Uterus (tissue), 4 donors: ENCODE measurements at places on chromosomes 4 and X. TPM values are rescaled to one million over a fixed set of nuclear protein-coding genes. Genes with fewer than 3 reads are reported as not detected.

GRCh38 chr4:94277534-94277933, 65.1 kb downstream of the HPGDS start:
- no peak for DNase-seq

DNA sequence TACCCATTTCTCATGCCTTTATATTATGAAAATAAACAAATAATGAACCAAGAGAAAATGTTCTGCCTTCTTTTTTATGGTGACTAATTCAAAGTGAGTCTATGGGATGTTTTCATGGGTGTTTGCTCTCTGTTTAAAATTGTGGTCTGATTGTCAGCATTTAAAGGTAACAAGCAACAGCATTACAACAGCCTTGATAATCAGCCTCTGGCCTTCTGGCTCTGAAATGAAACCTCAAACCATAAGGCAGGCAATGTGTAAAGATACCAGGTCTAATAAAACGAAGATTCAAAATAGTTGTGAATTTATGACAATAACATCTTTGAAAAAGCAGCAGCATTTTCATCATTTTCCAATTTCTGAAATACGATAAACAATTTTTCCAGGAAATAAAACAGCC, 63.7 kb downstream of the FAM13A start:
- DNase-seq, result no peak

DNA sequence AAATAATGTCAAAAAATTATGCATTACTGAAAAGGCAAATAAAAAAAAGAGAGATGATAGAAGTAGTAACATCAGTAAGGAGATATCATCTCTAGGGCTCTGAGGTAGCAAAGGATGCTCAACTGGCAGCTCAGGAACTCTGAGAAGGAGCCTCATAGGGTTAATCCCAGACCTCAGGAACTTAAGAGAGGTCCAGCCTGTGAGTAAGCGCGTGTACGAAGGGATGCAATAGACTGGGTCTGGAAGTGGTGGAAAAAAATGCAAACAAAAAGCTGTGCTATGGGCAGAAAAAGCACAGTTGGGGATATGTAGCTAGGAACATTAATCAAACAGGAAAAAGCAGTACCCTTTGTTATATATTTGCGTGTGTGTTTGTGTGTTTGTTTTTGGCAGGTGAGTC, 282.0 kb downstream of the GALNTL6 start:
- DNase-seq, result no peak

GRCh38 chr4:120658772-120659171, 263.8 kb downstream of the PRDM5 start:
- no peak for DNase-seq

DNA sequence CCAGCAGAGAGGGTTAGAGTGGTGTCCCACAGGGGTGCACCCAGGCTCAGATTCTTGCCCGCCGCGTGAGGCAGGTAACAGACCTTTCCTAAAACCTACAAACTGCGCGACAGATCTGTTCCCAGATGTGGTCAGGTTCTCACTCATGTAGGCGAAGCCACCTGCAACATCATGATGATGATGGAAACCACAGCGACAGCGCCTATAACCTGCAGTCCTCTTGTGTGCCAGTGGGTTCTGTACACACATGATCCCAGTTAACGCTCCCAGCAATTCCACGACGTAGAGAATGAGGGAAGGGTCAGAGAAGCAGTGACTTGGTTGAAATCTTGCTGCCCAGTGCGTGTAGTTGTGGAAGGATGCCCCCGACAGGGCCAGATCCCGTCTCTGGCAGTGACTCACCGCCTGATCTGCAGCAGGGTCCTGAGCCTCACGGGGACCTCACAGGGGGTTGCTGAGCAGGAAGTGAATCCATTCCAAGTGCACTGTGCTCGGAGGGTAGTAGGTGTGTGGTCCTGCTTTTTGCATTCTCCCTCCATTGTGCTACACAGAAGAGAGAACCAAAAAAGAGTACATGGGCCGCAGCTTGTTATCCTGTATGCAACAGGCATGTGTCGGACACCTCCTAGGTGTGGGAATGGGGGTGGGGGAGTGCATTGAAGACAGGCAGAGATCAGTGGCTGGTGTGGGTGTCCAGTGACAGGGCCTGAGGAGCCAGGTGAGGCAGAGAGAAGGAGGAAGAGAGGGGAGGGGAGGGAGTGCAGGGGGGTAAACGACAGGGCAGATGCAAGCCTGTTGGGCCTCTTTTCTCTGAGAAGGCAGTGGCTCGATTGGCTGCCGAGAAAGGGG, 66.6 kb downstream of the MTMR1 start:
- no peak for DNase-seq

- no peak for DNase-seq
These were observed 722 bp upstream of the PNCK start for GRCh38 chrX:153674219-153674851.

DNA sequence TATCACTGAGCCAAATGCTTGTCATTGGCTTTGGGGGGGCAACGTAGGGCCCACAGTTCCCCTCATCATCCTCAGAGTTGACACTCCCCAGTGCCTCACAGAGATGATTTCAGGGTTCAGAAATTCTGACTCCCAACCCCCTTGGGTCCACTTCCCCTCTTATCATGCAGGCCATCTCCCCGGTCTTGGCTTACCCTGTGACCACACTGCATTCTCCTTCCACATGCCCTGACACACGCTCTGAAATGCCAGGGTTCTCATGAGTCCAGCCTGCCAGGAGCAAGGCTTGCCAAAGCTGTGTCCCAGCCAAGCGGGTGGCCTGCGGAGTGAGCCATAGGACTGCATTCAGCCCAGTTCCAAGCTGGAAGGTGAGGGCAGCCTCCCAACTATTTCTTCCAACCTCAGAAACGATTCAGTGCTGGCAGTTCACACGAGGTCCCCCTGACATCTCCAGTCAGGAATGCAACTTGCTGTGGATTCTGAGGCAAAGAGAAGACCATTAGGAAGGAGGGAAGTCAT, 101.2 kb downstream of the SMIM20 start:
- DNase-seq, result peak; percentile 60

GRCh38 chr4:7352486-7352885, 82.2 kb downstream of the PSAPL1 start:
- no peak for DNase-seq

- no peak for DNase-seq
These were observed 260.2 kb downstream of the IL1RAPL1 start for GRCh38 chrX:28847423-28847822.

DNA sequence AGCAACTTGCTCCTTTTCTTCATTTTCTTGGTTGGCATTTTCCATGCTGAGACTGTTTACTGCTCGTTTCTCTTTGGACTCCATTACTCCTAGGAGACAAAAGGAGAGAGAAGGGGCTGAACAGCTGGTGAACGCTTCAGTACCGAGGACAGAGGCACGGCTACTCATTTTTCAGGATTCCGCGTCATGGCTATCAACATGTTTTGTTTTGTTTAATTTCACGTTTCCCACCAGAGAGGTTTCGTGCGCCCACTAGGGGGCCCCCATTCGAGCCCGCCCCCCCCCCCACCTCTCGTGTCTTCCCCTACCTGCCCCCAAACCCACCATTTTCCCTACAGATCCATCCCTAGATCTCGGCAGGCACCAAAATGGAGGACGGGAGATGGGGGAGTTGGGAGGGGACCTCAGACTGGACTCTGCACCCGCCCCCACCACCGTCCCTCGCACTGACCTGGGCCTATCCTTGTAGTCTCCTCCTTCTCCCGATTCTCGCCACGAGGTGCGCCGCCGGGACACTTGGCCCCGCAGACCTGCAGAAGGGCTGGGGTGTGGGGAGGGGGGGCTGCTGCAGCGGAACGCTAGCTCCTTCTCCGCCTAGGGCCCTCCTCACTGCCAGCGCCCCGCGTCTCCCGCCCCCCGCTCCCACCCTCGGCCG, 653 bp downstream of the BEX1 start:
- DNase-seq, result no peak

DNA sequence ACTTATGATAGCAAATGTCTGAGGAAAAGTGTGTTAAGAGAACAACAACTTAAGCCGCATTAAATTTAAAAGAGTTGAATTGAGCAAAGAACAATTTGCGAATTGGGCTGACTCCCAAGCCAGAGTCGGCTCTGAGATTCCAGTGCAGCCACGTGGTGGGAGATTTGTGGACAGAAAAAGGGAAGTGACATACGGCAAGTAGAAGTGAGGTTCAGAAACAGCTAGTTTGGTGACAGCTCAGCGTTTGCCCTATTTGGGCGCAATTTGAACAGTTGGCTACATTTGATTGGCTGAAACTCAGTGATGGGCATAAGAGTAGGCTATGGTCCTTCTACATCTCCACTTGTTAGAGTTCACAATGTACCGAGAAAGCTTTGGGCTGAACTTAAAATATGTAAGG, 124.0 kb downstream of the PRKX start:
- no peak for DNase-seq

GRCh38 chrX:38732866-38733265, 68.4 kb upstream of the MID1IP1 start:
- DNase-seq, result no peak

DNA sequence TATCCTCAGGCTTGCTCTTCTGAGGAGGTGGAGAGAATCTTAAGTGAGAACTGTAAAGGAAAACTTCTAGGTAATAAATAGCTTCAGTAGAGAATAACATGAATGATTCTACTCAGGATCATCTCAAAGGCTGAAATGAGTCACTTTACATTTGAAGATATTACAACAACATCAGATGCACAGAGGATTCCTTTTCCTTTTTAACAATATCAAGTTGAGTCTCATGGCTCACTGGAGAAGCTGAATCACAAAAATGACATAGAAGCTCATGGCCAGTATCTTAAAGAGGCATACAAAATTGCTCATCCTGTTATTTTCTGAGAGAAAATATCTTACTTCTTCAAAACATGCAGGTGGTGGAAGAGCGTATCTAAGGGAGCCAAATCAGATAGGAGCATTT, 72.5 kb upstream of the EMCN start:
- DNase-seq, result no peak

GRCh38 chrX:38156838-38157237, 63.8 kb downstream of the SRPX start:
- no peak for DNase-seq

DNA sequence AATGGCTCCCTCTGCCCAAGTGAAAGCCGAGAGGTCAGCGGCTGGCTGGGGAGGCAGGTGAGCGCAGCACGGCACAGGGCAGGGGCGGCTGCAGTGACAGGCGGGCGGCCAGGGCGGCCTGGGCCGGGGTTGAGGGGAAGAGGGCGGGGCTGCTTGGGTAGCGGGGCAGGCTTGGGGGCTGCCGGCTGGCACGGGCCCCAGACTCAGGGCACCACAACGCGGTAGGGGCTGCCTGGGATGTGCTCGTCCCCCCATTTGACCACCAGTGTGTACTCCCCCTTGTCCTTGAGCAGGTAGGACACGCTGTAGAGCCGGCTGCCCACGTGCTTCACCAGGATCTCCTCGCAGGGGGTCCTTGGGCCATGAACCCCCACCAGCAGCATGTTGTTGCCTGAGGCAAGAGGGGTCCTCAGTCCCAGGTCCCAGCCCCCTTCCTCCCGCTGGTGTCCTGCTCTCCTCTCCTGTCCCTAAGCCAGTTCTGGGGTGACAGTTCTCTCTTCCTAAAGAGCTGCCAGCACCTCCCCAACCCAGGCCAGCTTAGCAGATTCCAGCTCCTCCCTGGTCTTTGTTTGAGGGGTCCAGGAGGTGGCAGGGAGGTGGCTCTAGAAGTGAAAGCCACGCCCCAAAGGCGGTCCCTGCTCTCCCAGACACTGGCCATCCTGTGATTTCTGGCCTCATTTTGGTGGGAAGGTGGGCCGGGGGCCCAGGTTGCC, 25.6 kb downstream of the FLNA start:
- DNase-seq, result peak; percentile 39

DNA sequence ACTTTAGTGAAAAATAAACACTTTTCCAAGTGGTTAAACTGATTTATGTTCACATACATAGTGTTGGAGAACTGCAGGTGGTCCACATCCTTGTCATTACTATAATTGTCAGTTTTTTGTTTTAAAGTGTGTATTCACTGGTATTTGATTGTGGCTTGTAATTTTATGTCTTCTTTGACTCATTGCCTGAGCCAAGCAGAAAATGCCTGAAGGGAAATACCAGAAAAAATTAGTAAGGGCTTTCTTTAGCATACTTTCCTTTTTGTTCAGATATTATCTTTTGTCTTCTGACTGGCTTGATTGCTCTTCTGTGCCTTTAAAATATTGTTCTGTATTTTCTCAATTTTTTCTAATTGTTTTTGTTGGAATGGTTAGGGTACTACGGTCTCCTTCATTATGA, 981.3 kb downstream of the C4orf33 start:
- no peak for DNase-seq

DNA sequence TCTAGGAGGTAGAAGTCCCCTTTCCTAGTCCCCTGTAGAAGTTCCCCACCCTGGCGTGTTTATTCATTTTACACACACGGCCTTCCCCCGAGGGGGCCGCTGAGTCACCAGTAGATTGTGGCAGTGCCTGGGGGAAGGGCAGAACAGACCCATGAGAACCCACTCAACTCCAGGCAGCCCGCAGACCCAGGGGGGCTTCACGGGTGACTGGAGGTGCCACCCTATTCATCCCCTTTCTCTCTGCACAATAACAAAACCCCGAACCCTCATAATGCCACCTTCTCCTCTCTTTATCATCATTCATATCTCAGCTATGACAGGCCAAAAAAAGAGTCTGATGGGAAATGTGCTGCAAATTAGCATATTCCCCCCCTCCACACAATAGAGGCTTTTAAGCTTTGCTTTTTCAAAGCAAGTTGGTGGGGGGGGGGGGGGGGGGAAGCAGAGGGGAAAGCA, 20.4 kb upstream of the GPM6B start:
- no peak for DNase-seq

DNA sequence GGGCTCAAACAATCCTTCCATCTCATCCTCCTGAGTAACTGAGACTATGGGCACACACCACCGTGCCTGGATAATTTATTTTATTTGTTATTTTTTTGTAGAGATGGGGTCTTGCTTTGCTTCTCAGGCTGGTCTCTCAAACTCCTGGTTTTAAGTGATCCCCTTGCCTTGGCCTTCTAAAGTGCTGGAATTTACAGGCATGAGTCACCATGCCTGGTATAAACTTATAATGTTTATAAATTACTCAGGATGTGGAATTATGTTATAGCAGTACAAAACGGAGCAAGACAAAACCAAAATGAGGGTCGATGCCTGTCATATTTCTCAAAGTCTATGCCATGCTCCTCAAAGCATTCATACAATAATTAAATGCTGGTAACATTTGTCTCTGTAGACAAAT, 29.8 kb upstream of the TEX13C start:
- DNase-seq, result no peak

- no peak for DNase-seq
These were observed 247.7 kb downstream of the AFAP1 start for GRCh38 chr4:7691982-7692381.

- no peak for DNase-seq
These were observed 69.8 kb downstream of the FBXO8 start for GRCh38 chr4:174213731-174214100.

- DNase-seq, result no peak
These were observed 149.5 kb downstream of the DHRSX start for GRCh38 chrX:2351321-2351720.

Gene CCNA2
- 0.59 TPM for total RNA-seq

Gene USP38
- 6.7 TPM for total RNA-seq

Gene KLHL4
- 1.5 TPM for total RNA-seq

Gene PAGE2
- total RNA-seq, result not detected

Gene SULT1E1
- total RNA-seq, result not detected

Gene HTR2C
- not detected for total RNA-seq

Gene MAGEB16
- not detected for total RNA-seq

Gene ZMYM3
- 37.9 TPM for total RNA-seq
